ENCODE measurements at places on chromosomes 6 and 20.

- no peak for DNase-seq
These were observed 10.2 kb downstream of the TREML2 start for GRCh38 chr6:41190791-41191190.

GRCh38 chr6:115839583-115840181, 221.0 kb downstream of the FRK start:
- no peak for DNase-seq

DNA sequence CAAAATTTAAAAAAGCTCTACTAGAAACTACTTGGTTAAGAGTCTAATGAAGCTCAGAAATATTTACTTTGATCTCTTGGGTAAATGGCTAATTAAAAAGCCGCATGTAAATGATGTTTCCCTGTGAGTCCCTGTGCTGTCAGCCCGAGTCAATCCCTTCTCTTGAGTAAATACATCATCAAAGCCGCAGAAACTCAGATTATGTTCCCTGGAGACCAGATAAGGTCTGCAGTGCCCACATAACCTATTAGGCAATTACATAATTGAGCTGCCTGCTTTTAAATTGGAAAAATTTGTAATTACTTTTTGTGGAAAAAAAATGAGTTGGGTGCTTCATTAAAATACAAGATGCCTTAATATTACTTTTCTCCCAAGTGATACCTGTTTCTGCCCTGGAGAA, 83.1 kb downstream of the KIZ start:
- no peak for DNase-seq

DNA sequence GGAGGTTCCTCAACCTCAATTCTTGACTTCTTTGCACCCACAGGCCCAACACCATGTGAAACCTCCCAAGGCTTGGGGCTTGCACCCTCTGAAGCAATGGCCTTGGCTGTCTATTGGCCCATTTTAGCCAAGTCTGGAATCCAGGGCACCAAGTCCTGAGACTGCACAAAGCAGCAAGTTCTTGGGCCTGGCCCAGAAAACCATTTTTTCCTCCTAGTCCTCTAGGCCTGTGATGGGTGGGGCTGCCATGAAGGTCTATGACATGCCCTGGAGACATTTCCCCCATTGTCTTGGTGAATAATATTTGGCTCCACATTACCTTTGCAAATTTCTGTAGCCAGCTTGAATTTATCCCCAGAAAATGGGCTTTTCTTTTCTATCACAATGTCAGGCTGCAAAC, 849.6 kb upstream of the MANEA start:
- no peak for DNase-seq

DNA sequence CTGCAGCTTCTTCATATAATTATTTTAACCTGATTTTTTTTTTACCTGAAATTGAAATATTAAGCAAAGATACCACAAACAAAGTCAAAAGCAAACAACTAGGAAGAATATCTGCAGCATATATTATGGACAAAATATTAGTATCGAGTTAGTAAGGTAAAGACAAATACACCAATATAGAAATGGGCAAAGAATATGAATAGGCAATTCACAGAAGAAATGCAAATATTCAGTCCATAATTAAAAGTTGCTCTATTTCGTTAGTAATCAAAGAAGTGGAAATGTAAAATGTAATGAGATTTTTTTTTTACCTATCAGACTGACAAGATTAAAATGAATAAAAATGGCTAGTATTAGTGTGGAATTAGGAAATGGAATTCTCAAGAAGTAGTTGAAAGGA, 121.5 kb downstream of the CD83 start:
- no peak for DNase-seq

DNA sequence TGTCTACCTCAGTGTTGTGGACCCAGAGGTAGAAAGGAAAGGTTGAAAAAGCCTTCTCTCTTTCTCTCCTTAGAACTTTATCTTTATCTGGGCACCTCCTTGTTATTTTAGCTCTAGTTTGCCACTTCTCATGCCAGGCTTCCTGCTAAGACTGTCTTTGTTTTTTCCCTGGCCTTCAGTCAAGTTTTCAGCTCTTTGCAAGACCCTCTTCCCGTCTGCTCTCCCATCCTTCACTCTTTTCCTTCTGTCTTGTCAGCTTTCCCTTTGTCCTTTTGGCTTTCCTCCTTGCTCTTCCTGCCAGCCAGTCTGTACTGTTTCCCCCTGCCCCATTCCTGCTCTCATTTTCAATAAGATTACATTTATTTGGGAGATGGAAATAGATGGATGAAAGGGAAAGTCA, 86.8 kb upstream of the CCN6 start:
- DNase-seq, result no peak

GRCh38 chr20:38889792-38890496, 36.3 kb upstream of the FAM83D start:
- no peak for DNase-seq

GRCh38 chr6:167247814-167248595, 43.1 kb upstream of the UNC93A start:
- DNase-seq, result no peak

DNA sequence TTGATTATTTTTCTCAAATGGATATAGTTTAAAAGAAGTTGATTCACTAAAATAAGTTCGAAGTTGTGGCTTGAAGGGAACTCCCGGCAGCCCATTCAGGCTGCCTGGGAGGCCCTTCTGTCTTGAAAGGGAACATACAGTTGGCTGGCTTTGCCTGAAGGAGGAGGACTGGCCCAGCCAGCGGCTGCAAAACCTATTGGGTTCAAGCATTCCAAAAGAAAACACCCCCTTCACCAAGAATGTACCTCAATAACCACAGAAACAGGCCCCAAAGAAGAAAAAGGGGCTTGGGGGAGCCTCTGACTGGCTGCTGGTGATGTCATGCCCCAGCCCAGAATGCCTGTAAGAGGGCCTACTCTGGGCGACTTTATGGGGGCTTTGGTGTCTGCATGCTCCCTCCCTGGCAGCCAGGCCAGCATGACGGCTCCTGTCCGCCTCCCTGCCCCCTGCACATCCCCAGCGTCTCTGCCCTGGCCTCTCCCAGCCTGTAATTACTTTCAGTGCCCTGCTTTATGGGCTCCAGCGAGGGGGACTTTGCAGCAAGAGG, 36.5 kb downstream of the MAFB start:
- DNase-seq, result no peak

GRCh38 chr6:109747221-109747620, 56.1 kb downstream of the FIG4 start:
- no peak for DNase-seq

GRCh38 chr6:19322691-19323485, 514.3 kb upstream of the ID4 start:
- DNase-seq, result no peak

DNA sequence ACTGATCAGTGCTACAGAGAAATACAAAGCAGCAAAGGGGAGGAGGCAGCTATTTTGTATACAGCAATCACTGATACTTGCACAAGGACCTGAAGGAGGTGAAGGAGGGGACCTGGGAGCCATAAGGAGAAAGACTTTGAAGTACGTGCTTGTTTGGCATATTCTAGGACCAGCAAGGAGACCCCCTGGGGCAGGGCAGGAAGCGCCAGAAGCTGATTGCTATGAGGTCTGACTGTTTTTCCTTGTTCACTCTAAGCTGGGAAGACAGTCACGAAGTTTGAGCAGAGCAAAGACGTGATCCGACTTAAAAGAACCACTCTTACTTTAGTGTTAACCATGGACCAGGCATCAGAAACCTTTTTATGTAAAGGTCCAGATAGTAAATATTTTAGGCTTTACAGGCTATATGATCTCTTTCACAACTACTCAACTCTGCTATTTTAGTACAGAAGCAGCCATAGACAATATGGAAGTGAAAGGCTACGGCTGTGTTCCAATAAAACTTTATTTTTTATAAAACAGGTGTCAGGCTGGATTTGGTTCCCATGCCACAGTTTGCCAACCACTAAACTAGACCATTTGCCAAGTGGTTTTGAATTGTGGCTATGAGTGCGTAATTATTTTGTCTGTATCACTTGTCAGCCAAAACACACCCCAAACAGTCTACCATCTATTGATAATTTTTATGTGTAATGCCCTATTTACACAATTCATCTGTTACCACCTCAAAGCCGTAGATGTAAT, 217.9 kb downstream of the PRL start:
- DNase-seq, result no peak

DNA sequence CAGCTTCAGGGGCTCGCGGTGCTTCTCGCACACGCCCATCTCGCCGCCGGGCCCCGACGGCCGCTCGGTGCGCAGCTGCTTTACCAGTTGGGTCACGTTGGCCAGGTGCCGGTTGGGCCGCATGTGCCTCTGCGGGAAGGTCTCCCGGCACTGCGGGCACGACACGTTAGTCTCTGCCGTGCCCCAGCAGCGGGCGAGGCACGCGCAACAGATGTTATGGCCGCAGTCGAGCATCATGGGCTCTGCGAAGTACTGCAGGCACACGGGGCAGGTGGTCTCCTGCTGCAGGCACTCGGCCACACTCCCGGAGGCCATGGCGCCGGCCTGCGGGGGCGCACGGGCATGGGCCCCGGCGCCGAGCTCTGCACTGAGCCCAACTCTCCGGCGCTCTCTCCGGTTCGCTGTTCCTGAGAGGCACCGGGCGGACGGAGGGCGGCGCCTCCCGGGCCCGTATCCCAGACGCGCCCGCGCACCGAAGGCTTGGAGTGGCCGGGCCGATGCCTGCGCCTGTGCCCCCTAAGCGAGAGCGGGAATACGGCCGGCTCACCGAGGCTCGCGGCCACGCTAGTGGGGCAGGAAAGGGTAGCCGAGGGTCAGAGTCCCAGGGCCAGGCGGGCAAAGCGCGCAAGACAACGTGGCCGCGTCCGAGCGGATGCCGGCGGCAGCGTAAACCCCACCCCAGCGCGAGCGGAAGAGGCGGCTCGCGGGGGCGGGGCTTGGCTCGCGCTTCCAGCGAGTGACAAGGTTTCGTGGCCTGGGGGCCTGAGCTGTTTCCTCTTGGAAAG, at the start of gene TRIM27:
TSS of gene TRIM27 (minus strand) at position 668 of the 785 bp plus-strand sequence. CDS start at position 315, 353 bp downstream.
- DNase-seq, result no peak

GRCh38 chr20:49990271-49990720, 7.5 kb downstream of the SNAI1 start:
- DNase-seq, result no peak

DNA sequence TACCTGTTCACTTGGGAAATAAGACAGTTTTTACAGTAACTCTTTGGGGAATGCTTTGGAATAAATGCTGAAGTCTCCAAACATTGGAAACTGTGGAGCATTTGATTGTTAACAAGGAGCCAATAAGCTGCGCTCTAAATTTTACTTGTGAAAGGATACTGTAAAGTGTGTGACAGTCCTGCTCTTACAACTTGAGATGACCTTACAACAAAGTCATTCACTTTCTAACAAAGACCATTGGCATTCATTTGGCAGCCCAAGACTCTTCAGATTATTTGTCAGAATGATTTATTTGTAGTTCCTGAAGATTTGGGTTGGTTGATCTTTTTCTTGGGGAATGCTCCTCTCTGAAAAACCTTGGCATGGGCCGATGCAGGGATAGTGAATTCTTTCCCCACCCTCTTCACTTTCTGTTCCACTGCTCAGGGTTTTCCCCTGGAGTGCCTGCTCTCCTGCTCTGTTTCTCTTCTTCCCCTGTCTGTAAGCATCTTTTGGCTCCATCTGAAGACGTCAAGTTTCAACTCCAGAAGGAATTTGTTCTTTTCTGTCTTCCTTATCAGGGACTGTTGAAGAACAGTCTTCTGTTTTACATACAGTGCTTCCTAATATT, 116.4 kb downstream of the AKAP7 start:
- no peak for DNase-seq

- DNase-seq, result no peak
These were observed 442.4 kb downstream of the CD83 start for GRCh38 chr6:14559746-14560536.

- no peak for DNase-seq
These were observed 150.4 kb downstream of the INSM1 start for GRCh38 chr20:20518263-20518662.

DNA sequence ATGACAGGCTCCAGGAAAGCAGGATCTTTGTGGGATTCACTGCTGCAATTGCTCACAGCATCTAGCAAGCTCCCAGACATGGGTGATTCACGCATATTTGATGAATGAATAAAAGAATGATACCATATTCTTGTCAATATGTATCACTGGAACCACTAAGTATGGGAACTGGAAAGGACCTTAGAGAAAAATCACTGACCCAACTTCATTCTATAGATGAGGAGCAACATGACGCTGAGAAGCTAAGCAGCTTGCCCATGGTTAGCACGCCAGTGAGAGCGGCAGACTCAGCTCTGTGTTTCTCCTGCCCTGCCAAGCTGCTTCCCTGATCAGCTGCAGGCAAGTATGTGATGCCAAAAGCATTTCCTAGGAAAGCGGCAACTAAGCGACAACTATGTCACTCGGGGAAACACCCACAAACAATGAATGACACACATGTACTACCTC, 66.8 kb downstream of the PPP1R3G start:
- no peak for DNase-seq

- DNase-seq, result no peak
These were observed 98.3 kb downstream of the HAO1 start for GRCh38 chr20:7841971-7842310.

GRCh38 chr6:158489441-158489840, 70.5 kb upstream of the TMEM181 start:
- DNase-seq, result no peak

GRCh38 chr20:50372770-50373088, 137.5 kb upstream of the PTPN1 start:
- DNase-seq, result no peak

DNA sequence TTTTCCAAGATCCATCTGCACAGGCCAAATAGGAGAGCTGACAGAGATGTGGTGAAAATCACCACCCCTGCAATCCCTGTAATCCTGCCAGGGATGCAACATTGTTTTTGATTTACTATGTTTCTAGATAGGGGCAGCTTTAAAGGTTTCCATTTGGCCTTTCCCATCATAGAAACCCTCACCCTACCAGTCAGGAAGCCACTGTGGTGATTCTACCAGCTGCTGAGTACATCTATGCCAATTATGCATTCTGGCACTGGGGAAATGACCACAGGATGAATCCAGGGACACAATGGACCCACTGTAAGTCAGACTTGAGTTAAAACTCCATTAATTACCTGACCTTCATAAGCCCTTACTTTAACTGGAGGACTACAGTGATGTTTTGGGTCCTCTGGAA, 130.4 kb downstream of the TNFRSF21 start:
- DNase-seq, result no peak

DNA sequence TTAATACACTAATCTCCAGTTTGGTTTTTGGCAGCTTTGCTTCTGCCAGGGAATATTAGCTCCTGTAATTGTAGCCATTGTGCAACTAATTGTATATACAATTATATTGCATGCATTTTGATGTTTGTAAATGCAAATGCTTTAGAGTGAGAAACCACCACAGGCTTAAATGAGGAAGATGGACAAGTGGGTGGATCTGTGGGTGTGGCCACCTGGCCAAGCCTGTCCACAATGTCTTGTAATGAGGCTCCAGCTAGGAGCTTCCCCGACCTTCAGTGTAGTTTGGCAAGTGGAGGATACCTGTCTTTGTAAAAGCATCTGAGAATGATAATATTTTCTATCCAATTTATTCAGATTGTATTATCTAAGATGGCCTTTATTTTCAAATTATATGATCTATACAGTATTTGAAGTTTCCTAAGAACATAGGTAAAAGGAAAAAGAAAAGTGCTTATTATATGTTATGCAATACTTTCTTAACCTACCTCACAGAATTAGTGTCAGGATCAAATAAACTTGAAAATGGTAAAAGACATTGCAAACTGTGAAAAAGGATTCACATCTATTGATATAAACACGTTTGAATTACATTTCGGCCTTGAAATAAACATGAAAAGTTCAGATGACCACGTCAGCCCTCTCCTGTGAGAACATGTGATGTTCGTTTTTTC, 49.3 kb upstream of the ARID1B start:
- no peak for DNase-seq
